Sigmoid colon (tissue), 7 donors: ENCODE measurements at places on chromosomes 3 and 15. TPM values are rescaled to one million over a fixed set of nuclear protein-coding genes. Genes with fewer than 3 reads are reported as not detected.

DNA sequence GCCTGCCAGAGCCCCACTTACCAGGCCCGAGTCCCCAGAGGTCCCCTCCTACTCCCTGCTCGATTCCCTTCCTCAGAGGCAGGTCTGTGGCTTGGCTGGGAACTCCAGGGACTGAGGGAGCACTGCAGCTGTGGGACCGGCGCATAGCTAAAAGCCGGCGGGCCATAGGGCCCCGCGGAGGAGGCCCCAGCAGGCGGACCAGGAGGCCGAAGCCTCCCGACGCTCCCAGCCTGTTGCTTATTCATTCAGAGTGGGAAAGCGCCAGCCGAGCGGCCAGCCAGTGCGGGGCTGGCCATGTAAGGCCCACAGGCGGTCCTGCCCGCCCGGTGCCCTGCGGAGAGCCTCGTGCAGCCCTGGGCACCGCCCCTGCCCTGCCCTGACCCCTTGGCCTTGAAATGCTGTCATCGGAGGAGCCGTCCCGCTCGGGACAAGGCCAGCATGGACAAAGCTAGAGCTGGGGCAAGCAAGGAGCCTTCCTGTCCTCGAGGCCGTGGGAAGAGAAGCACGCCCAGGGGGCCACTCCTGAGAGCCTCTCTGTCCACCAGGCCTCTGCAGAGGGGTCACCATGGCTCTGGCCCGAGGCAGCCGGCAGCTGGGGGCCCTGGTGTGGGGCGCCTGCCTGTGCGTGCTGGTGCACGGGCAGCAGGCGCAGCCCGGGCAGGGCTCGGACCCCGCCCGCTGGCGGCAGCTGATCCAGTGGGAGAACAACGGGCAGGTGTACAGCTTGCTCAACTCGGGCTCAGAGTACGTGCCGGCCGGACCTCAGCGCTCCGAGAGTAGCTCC, at the start of gene LOXL1:
LOXL1 (plus strand) TSS at position 244 of the 784 bp plus-strand sequence; CDS start at position 566, 322 bp downstream.
- DNase-seq, result peak; percentile 90
- peak within 1 kb of the TSS; percentile 96 for H3K27ac ChIP-seq
- H3K4me3 ChIP-seq, result peak within 1 kb of the TSS; percentile 74
- H3K27me3 ChIP-seq, result no peaks in the 10 kb centered on the region
- no peaks in the 10 kb centered on the region for H3K36me3 ChIP-seq
- H3K4me1 ChIP-seq, result peaks cover 85% of the 10 kb centered on the region

Gene IL17RB
- total RNA-seq, result 1.2 TPM

- no peaks in the 10 kb centered on the region for H3K27me3 ChIP-seq
- DNase-seq, result no peak
- peaks cover 7% of the 10 kb centered on the region for H3K4me1 ChIP-seq
- no peaks in the 10 kb centered on the region for H3K36me3 ChIP-seq
- no peak overlapping the region for H3K4me3 ChIP-seq
These were observed 602.1 kb downstream of the MAGI1 start for GRCh38 chr3:65436580-65436979.

Gene SLCO2A1
- total RNA-seq, result 3.3 TPM

Gene WWTR1
- 243 TPM for total RNA-seq

DNA sequence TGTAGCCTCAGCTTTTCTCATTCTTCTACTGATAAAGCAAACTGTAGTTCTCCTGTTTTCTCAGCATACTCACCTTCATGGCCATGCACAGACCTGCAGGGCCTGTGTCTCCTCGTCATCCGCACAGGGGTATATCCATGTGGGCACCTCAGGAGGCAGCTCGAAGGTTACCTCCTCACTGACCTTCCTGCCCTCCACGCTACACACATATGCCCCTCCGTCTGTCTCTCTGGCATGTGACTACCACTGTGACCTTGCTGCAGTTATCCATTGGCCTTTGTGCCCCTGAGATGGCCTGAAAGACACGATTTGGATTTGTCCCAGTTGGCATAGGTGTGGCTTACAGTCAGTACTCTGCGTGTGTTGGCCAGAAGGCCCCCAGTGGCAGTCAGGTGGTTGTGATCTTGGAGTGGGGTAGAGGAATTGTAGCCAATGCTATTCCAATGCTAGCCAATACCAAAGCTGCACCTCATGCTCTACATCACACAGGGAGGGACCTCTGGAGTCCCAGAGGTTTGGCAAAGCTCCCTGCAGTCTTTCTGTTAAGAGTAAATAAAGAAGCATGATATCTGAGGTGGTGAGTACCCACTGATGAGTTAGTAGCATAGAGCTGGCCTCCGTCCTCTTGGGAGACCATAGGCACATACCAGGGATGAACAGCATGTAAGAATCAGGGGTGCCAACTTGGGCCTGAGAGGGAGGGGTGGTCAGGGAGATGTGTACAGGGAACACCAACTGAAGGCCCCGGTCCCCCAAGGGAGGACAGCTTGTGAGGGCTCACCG, 143.4 kb downstream of the EEFSEC start:
- no peak overlapping the region for H3K27ac ChIP-seq
- H3K27me3 ChIP-seq, result no peaks in the 10 kb centered on the region
- DNase-seq, result no peak
- H3K4me3 ChIP-seq, result no peak overlapping the region
- H3K4me1 ChIP-seq, result no peaks in the 10 kb centered on the region

GRCh38 chr3:141308588-141309218, 59.6 kb upstream of the ZBTB38 start:
- no peak for DNase-seq
- no peak overlapping the region for H3K27ac ChIP-seq
- H3K4me1 ChIP-seq, result no peaks in the 10 kb centered on the region
- no peaks in the 10 kb centered on the region for H3K36me3 ChIP-seq

GRCh38 chr3:28467414-28467813, 118.8 kb upstream of the AZI2 start:
- DNase-seq, result no peak
- no peak overlapping the region for H3K27ac ChIP-seq
- no peaks in the 10 kb centered on the region for H3K4me1 ChIP-seq
- no peaks in the 10 kb centered on the region for H3K27me3 ChIP-seq

DNA sequence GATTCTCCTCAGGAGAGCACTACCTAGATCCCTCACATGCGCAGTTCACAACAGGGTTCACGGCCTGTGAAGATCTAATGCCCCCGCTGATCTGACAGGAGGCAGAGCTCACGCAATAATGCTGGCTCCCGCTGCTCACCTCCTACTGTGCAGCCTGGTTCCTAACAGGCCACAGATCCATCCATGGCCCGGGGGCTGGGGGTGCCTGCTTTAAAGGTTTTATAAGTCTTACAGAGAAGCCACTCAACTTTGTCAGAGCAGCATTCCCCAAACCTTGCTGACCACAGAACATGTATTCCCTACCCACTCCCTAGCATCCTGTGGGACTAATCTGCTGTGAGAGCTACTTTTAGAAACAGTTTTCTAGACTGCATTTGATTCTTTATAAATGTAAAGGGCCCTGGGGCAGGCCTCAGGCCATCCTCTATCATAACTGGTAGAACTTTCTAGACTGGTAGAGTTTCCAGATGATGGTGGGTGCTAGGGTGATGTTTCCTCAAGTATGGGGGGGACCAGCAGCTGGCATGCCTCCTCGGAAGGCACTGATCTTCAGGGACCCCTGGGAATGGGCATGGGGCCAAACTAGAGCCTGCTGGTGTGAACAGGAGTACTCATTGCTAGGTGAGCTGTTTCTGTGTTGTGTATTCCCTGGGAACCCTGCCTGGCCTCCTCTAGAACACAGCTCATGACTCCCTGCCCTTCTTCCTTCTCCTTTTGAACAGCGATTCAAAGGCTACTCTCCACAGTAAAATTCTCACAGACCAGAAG, 25.7 kb upstream of the RAD18 start:
- no peaks in the 10 kb centered on the region for H3K4me1 ChIP-seq
- no peaks in the 10 kb centered on the region for H3K36me3 ChIP-seq
- H3K27ac ChIP-seq, result no peak overlapping the region

Gene SLC12A1
- not detected for total RNA-seq

Gene FGF12
- total RNA-seq, result 2.9 TPM

Gene GOLGA6L7
- not detected for total RNA-seq

Gene C2CD4A
- total RNA-seq, result not detected

Gene BOC
- total RNA-seq, result 120 TPM

GRCh38 chr15:39692356-39693327, 90.0 kb downstream of the FSIP1 start:
- no peaks in the 10 kb centered on the region for H3K27me3 ChIP-seq
- no peaks in the 10 kb centered on the region for H3K36me3 ChIP-seq
- peak overlapping the region; percentile 26 for H3K4me3 ChIP-seq
- DNase-seq, result no peak
- peak overlapping the region; percentile 29 for H3K27ac ChIP-seq

GRCh38 chr15:75809986-75810750, 33.1 kb upstream of the UBE2Q2 start:
- H3K27me3 ChIP-seq, result no peaks in the 10 kb centered on the region
- H3K4me3 ChIP-seq, result no peak overlapping the region
- no peak overlapping the region for H3K27ac ChIP-seq
- DNase-seq, result no peak

Gene KNG1
- not detected for total RNA-seq

Gene CADM2
- total RNA-seq, result 16.5 TPM

Gene SNTN
- total RNA-seq, result not detected

Gene OCA2
- total RNA-seq, result not detected

- no peaks in the 10 kb centered on the region for H3K4me1 ChIP-seq
- no peaks in the 10 kb centered on the region for H3K36me3 ChIP-seq
- no peak overlapping the region for H3K4me3 ChIP-seq
- no peak overlapping the region for H3K27ac ChIP-seq
- no peak for DNase-seq
These were observed 108.2 kb downstream of the TP63 start for GRCh38 chr3:189739378-189739777.

GRCh38 chr15:51377038-51377786, 35.8 kb downstream of the GLDN start:
- DNase-seq, result no peak
- no peaks in the 10 kb centered on the region for H3K27me3 ChIP-seq
- H3K4me3 ChIP-seq, result no peak overlapping the region
- H3K4me1 ChIP-seq, result no peaks in the 10 kb centered on the region

DNA sequence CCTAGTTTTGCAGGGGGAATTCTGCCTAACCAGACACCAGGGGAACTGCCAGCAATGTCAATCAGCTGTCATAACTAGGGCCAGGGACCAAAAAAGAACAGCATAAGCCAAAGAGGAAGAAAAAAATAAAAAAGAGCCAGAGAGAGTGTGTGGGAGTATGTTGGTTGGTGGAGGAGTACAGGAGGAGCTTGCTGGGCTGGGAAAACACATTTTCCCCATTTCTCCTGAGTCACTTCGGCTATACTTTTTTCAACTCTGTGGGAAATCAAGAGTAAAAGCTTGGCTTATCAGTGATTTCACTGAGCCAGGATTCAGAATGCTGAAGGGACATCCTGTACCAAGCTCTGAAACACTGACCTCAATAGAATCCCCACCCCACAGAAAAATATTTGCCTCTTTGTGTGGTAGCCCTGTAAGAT, 144.7 kb upstream of the DPH6 start:
- no peak overlapping the region for H3K4me3 ChIP-seq
- H3K4me1 ChIP-seq, result peaks cover 24% of the 10 kb centered on the region
- no peaks in the 10 kb centered on the region for H3K36me3 ChIP-seq
- H3K27me3 ChIP-seq, result no peaks in the 10 kb centered on the region
- no peak for DNase-seq
